A549 (cell line): ENCODE measurements at places on chromosomes 6 and 20.

- no peak for DNase-seq
Observed at GRCh38 chr20:53101992-53102760, 130.0 kb downstream of the TSHZ2 start.

GRCh38 chr6:151089978-151090377 lies 149.8 kb upstream of the AKAP12 start:
- DNase-seq, result no peak

- DNase-seq, result no peak
Observed at GRCh38 chr6:112851146-112851545, 504.0 kb downstream of the RFPL4B start.

DNA sequence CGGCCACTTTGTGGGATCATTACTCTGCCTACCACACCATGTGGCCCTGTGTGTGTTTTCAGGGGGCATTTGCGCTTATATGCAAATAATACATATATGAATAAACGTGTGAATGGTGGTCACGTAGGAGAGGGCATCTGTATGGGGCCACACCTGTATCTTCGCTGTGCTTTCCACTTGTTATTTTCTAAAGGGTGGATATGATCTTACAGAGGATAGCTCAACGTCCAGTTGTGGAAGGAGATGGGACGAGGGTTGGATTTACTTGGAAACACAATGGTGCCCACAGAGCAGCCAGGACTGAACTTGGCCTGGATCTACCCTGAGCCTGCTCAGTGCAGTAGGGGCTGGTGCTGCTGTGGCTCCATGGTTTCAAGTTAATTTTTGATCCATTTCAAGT lies 93.3 kb downstream of the YTHDF1 start:
- no peak for DNase-seq

- DNase-seq, result no peak
Observed at GRCh38 chr6:35071347-35071994, 69.7 kb downstream of the TCP11 start.

DNA sequence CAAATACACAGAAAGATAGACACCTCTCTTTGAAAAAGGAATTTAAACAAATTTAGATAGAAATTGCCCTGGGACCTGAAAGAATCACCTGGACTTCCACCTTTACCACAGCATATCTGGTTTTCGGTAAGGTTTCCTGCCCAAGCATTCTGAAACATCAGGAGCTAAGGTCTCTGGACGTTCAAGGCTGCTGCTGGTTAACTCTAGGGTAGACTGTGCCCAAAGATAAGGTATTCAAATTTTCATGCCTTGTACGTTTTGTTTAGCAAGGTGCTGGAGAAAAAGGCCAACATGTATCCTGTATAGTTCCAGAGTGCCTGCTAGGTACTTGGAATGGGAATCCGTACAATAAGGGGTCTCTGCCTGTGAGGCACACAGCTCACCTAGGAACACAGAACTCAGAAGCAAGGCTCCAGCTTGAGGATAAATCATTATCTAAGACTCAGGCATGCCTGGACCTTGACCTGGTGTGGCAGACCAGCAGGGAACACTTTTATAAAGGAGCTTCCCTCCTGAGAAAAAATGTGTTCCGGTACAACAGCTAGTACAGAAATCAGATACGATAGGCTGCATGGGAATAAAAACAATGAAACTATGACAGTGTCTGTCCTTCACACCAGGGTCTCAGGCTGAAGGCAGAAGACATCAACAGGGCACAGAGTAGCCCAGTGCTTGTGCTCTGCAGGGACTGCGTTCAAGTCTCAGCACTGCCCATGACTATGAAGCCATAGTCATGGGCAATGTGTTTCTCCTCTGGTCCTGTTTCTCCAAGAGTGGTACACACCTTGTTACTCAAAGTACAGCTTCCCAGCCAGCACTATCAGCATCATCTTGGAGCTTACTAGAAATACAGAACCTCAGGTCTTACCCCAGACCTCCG lies 70.4 kb downstream of the METTL24 start:
- no peak for DNase-seq

DNA sequence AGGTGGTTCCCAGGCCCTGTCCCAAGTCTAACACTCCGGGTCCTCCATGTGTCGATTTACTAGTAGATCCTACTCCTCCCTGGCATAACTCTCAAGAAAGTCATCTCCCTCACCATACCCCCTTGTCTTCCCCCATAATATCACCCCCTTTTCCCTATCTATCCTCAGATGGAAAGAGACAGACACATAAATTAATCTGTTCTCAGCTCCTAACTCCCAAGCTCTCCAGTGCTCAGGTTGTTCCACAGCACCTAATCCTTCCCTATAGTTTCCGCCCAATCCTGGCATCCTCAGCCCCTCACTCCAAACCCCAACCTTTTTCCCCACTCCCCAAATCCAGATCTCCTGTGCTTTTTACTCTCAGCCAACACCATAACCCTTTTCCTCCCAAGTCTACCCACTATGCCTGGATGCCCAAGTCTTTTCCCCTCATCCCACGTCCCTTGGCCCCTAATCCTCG lies 808 bp downstream of the ILRUN start:
- DNase-seq, result no peak

GRCh38 chr6:40614671-40615070 lies 27.5 kb upstream of the LRFN2 start:
- no peak for DNase-seq

- peak; percentile 92 for DNase-seq
Observed at GRCh38 chr6:125918681-125919566, 37.6 kb upstream of the HINT3 start.

DNA sequence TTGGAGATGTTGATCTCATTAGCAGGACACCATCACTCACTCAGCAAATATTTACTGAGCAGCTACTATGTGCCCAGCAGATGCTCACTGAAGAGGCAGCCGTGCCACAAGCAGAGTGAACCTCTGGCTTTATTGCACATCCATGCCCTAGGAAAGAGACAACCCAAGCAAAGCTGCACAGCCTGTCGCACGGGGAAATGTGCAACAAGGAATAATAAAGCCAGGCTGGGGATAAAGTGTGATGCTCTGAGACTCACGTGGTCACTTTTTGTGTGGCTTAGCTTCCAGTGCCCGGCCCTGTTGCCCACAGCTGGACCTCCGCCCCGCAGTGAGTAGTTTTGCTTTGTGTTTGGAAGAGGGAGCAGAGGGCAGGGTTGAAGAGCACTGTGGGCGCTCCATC lies 130.4 kb upstream of the CDH4 start:
- no peak for DNase-seq

GRCh38 chr20:18058661-18059467 lies 1.1 kb upstream of the OVOL2 start:
- no peak for DNase-seq

DNA sequence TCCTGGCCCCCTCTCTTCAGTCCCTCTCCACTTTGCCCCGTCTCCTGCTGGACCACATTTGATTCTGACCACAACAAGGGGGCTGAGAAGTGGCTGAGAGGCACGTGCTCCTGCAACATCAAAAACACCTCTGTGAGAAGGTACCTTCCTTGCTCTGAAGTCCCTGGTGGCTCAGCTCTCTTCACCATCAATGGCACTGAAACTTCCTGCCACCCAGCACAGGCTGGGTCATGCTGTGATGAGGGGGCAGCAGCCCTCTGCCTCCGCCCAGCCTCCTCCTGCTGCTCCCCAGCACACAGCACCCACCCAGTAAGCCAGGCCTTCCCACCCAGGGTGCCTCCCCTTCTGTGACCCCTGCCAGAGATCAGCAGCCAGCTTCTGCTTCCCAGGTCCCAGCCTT lies 10.3 kb downstream of the ZMYND8 start:
- DNase-seq, result no peak

DNA sequence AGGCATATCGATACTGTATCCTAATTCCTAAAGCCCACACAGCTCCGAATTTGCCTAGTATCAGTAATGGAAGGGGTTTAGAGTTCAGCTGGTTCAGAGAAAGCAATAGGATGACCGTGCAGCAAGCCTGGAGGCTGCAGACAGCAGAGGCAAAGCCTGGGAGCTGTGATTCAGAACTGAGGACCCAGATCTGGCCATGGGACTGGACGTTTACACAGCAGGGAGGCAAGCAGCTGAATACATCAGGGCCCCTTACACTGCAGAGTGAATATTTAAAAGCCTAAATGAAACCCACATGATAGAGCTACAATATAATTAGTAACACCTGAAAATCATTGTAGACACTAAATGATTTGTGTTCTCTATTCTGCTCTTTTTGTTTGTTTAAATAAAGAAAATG lies 38.0 kb downstream of the ELOVL2 start:
- DNase-seq, result no peak

DNA sequence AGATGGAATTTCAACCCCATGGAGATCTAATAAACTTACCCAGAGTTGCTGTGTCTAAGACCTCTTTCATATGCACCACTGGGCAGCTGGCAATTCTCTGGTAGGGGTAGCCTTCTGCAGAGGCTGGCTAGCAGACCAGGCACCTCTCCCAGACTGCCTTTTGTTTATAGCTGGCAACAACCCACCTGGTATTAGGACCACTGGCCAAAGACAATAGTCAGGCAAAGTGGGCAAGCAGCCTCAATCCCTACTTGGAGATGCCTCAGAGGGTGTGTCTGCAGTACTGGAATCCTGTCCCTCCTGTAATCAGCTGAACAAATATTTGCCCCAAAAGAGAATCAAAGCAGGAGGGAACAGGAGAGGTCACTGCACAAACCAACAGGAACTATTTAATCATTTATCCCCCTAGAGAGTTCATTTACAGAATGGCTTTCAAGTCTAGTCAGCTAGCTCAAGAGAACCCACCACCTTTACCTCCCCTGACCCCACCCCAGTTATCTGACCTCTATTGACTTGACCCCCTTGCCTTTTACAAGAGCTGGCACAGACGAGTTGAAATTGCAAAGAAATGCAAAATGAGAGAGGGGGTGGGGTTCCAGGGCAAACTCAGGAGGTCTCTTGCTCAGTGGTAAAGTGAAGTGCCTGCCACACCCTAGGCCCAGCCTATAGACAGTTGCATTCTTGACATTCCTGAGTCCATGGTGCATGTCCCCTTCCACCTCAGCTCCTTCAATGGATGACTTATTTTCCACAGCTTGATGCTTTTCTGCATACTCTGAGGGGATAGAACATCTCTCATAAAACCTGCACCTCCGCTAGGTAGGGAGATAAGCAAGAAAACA lies 2.8 kb downstream of the BCL2L1 start:
- peak; percentile 93 for DNase-seq

DNA sequence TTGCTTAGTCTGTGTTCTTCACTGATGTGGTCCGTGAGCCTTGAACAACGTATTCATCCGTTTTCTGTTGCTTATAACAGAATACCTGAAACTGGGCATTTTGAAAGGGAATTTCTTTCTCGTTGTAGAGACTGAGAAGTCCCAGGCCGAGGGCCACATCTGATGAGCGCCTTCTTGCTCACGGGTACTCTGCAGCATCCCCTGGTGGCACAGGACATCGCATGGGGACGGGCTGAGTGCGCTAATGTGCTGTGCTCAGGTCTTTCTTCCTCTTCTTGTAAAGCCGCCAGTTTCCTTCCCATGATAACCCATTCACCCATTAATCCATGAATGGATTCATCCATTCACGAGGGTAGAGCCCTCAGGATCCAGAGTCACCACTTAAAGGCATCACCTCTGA lies 161.0 kb downstream of the NFATC2 start:
- DNase-seq, result no peak
